Stimulated activated CD8-positive, alpha-beta memory T cell treated with anti-CD3 and anti-CD28 coated beads, Interleukin-2, amount 100 ng/mL, for 48 hours (primary cell): ENCODE measurements at places on chromosomes 3 and 15.

DNA sequence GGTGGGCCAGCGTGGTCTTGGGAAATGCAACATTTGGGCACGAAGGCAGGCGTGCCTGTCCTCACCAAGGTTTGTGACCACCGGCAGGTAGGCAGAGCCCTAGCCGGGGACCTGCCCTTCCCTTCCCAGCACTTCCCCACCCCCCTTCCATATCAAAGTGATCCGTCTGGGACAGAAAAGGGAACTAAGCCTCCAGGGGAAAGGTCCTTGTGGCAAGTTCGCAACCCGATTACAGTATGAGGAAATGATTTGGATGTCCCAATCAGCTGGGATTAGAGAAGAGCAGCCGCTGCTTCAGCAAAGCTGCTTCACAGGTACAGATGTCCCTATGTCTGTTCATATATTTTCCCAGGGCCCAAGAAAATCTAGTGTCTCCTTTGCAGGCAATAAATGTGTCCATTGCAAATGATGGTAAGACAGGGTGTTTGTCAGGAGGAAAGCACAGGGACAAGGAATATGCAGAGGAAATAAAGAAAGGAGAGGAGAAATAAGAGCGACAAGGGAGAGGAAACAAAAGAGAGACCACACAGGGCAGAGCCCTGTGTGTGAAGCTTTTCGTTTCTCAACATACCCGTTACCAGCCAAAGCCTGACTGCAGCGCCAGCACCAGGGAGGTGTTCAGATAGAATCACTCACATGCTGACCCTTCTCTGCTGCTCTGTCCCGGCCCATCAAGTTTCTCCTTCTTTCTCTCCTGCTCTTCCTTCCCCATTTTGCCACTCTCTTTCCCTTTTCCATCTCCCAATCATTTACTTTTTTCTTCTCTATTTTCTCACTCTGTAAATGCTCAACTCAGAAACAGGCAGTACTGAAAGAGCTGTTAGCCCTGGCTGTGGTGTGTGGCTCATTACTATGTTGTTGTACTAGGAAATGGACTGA, 17.4 kb upstream of the SECISBP2L start:
- no peak for DNase-seq

GRCh38 chr3:43152649-43153048, 46.8 kb upstream of the POMGNT2 start:
- no peak for DNase-seq

- no peak for DNase-seq
Measured at GRCh38 chr3:170524073-170524472, 61.8 kb downstream of the SLC7A14 start.

GRCh38 chr3:99747915-99748314, 69.7 kb upstream of the CMSS1 start:
- no peak for DNase-seq

DNA sequence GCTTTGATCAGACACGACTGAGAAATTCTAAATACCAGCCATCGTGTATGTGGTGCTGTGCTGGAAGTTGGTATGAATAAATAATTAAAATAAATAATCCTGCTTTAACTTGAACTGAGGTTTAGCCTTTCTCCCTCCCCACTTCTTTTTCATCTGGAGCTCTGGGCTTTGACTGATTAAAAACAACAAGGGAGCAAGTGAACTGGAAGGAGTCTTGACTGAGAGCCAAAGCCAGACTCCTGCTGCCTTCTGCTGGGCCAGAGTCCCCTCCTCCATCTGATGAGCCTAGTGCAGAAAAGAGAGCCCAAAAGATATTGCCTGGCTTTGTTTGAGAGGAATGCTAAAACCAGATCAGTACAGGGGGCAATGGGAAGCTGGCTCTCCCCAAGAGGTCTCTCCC, 96.0 kb downstream of the CCNL1 start:
- DNase-seq, result no peak

DNA sequence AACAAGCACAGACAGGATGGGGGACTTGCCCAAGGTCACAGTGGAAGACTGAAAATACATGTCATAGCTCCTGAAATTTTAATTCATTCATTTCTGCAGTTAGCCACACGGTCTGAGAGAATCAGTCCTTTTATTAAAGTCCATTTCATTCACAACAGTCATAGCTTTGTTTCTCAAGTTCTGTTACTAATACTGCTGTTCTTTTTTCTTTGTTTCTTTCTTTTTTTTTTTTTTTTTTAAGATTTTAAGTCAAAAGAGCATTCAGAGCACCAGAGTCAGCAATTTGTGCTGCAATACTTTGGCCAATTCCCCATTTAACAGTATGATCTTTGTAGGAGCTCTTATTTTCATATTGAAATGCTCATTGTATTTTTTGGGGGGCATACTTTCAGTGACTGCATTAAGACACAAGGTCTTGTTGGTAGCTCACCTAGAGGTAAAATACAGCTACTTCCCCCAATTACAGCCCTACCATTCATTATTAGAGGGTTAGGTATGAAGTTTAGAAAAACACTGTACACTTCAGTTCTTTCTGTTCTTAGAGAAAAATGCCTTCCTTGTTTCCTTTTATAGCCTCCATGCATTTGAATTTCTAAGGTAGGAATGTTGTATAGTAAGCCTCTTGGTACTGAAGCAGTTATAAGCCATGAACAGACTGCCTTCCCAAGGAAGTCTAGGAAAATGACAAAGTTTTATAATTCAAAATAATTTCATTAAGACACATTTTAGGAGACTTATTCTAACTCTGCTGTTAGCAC, 9.6 kb downstream of the GALK2 start:
- DNase-seq, result no peak

GRCh38 chr3:114554731-114555130, 260.9 kb downstream of the TIGIT start:
- no peak for DNase-seq
